Activated T-helper 2 cell treated with anti-CD3 and anti-CD28 coated beads, Interferon-gamma antibody, Interleukin-2, Interleukin-4, amounts not matched to agents 10 μg/mL and 5 μg/mL and 100 μg/mL, durations not matched to agents 14 hours and 24 hours and 36 hours (primary cell): ENCODE measurements at places on chromosomes 5 and 9. TPM values are rescaled to one million over a fixed set of nuclear protein-coding genes. Genes with fewer than 3 reads are reported as not detected.

Gene IARS1
- 177 and 186 TPM in 2 replicates for total RNA-seq

Gene PRDM9
- total RNA-seq, result not detected in 2 replicates

DNA sequence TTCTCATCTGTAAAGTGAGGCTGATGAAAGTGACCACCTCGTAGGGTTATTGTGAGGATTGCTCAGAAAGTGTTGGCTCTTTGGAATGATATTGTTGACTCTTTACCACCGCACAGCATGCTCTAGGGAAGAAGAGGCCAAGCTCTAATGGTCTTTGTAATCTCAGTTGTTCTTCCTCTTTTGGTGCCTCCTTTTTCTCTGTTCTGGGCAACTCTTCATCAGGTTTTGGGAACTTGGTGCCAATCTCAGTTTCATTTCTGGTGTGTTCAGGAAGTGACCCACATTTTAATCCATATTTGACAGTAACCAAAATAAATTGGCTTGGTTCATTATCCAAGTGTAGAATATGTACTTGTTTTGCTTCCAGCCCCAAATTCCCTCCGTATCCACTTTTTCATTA, 25.1 kb downstream of the ARHGAP26 start:
- peaks cover 6% of the 10 kb centered on the region for H3K36me3 ChIP-seq
- no peaks in the 10 kb centered on the region for H3K27me3 ChIP-seq
- H3K27ac ChIP-seq, result no peak overlapping the region

DNA sequence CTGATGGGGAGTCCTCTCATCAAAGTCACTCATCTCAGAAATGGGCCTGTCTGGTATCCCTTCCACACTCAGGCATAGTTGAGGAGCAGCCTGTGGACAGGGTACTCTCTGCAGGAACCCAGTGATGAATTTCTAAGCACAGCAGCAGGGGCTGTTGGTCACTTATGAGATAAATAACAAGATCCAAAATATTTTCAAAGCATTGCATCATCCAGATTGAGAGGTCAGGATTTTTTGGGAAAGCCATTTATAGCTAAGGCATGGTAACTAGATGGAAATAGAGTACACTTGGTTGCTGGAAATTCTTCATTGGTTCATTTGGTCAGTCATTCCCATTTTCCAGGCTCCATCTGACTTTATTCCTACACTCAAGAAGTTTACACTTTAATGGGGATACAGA, 246.8 kb upstream of the RAI14 start:
- DNase-seq, result no peak
- H3K27ac ChIP-seq, result no peak overlapping the region
- H3K36me3 ChIP-seq, result no peaks in the 10 kb centered on the region
- no peak overlapping the region for H3K4me3 ChIP-seq
- H3K27me3 ChIP-seq, result peaks cover 2% of the 10 kb centered on the region

Gene TDRD7
- 4.4 and 5.5 TPM in 2 replicates for total RNA-seq
